NCI-H187 treated with DMSO at 0.1 percent for 48 hours (cell line): ENCODE measurements at places on chromosomes 3 and 15.

DNA sequence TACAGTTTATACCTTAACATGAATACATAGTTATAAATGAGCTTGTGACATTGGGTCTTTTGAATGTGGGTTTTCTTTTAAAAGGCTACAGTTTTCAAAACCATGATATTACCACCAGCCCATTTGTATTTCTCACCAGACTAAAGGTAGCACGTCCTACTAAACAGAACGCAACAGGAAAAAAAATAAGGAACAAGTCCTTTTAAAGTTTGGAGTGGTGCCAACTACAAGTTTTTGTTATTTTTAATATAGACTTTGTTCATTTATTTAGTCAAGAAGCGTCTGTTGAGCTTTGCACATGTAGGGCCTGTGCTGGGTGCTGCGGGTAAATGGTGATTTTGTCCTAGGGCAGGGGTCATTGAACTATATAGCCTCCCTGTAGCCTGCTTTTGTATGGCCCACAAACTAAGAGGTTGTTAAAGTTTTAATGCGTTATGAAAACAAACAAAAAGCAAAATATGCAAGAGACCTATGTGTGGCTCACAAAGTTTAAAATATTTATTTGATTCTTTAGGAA is 164.4 kb downstream of the GHSR start:
- DNase-seq: no peak

GRCh38 chr3:112123548-112123947 is 9.5 kb downstream of the GCSAM start:
- DNase-seq: no peak

DNA sequence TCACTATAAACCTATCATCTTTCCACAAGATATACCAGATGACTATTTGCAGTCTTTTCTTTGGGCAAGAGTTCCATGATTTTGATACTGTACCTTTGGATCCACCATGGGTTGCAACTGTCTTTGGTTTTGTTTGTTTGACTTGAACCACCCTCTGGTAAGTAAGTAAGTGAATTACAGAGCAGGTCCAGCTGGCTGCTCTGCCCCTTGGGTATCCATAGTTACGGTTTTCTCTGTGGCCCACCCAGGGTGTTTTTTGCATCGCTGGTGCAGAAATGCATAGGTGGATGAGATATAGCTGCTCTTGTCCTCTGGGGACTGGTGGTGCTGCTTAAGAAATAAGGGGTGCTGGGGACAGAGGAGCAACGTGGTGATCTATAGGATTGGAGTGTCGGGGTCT is 33.8 kb downstream of the CHDH start:
- no peak for DNase-seq

DNA sequence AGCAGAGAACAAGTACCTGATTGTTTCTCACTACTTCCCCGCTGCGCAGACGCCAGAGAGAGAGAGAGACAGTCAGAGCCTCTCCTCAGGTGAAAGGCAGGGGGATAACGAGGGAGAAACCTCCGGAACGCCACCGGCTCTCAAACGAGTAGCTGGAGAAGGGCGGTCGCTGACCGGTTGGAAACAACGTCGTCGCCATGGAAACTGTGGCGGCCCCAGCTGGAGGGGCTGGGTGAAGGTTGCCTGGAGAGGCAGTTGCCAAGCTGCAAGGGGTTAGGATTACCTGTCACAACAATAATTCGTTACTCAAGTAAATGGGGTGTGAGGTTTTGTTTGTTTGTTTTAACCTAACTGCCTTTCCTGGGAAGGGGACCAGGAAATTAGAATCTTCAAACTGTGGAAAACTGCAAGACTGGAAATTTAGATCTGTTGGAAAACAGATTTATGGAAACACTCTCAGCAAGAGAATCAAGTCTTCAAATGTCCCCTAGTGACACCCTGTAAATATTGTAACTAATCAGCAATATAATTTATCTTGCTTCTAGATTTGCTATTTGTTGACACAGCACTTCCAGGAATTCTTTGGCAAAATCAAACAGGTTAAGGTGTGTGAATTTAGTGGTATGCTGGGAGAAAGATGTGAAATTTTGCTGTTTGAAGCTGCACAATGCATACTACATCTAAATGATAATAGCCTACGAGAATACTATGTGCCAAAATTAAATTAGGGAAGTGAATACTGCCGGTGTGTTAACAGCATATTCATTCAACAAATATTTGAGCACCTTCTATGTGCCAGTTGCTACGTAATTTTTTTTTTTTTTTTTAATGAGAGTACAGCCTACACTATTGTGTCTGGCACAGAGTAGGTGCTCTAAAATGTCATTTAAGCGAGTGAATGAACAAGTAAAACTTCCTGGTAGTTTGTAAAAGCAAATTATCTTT is at the start of gene DNAH12:
Gene DNAH12, minus strand, starts transcription at position 164 of the 945 bp plus-strand sequence. CDS start 1,474 bp downstream, outside the sequence.
- peak; percentile 19 for DNase-seq

DNA sequence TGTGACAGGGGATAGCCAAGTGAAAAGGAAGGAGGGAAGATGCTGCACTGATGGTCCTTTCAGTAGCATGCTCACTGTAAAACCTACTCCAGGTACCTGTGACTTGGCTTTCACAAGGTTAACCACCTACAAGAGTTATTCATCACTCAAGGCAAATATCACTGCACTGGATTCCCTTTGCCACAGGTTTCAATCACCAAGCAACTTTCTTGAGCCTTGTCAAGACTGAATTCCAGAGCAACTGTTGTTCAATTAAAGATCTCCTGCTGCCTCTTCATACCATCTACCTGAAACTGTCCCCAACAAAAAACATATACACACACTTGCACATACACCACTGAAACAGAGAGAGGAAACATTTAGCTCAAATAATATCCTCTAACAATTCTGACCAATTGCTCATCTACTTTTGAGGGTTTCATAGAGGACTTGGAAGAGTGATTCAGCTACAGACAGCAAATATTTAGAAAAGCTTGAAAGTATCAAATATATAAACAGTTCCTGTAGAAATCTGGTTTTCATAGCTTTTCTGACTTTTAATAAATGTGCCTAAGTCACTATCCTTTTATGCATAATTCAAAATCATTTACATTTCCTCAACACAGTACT is 6.5 kb downstream of the IGF2BP2 start:
- DNase-seq: no peak

- no peak for DNase-seq
Measured at GRCh38 chr3:182809531-182809930, 16.2 kb downstream of the ATP11B start.

GRCh38 chr15:80247320-80247719 is 4.7 kb downstream of the CTXND1 start:
- no peak for DNase-seq

GRCh38 chr3:45558431-45558830 is 36.1 kb upstream of the LIMD1 start:
- DNase-seq: no peak

GRCh38 chr3:171960159-171960558 is 79.2 kb upstream of the FNDC3B start:
- DNase-seq: no peak

GRCh38 chr3:189195302-189195701 is 23.5 kb downstream of the TPRG1 start:
- DNase-seq: no peak

DNA sequence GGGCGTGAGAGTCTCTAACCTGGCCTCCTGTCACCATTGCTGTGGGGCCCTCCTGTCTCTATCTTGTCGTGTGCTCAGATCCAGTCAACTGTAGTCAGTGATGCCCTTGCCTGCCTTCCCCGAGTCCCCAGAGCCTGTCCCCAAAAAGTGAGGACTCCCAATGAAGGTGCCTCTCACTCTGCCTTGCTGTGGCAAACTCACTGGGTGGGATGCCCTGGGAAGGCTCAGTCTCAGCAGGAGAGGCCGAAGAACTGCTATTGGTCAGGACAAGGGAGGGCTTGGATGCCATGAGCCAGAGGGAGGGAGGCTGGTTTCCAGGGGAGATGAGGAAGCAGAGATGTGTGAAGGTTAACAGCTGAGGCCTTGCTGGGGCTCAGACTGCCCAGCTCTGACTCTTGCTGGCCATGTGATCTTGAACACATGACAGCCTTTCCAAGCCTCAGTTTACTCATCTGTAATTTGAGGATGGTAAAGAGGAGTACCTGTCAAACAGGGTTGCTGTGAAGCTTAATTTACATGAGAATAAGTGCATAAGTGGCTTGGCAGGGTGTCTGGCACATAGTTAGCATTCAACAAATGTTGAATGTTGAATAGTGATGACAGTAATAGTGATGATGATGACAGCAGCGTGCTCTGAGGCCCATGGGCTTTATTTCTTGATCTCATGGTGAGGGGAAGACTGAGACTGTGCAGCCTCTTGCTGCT is 8.2 kb downstream of the KY start:
- DNase-seq: no peak

GRCh38 chr3:100992231-100993012 is 799 bp downstream of the ABI3BP start:
- no peak for DNase-seq

- DNase-seq: no peak
Measured at GRCh38 chr3:101722394-101723173, 1.8 kb upstream of the CEP97 start.

DNA sequence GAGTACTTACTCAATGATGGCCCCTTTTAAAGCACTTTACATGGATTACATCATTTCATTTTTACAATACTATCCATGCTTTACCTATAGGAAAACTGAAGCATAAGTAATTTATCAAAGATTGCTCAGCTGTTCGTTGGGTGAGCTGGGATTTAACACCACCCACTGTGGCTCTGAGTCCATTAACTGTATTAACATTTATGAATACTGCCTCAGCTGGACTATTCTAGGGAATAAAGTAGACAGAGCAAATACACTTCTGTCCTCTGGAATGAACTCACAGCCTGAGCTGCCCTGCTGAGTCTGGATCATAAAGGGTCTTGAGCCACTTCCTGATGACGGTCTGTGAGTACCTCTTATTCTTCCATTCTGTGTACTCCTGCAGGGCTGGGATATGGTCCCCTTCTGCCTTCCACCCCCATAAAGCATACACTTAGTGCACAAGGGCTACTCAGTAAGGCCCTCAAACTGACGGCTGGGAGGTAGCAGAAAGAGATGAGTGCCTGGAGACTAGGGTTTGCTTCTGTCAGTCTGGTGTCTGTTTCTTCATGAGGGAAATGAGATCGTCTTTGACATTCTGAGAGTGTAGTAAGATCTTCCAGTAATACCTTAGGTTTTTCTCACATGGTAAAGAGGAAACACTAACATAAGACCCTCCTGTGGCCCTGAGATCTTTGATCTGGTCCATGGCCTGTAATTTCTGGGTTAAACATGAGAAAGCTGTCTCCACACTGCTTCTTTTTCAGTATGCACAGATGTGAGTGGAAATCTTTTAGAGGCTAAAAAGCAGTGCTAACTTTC is 12.6 kb upstream of the ST6GAL1 start:
- peak; percentile 52 for DNase-seq

DNA sequence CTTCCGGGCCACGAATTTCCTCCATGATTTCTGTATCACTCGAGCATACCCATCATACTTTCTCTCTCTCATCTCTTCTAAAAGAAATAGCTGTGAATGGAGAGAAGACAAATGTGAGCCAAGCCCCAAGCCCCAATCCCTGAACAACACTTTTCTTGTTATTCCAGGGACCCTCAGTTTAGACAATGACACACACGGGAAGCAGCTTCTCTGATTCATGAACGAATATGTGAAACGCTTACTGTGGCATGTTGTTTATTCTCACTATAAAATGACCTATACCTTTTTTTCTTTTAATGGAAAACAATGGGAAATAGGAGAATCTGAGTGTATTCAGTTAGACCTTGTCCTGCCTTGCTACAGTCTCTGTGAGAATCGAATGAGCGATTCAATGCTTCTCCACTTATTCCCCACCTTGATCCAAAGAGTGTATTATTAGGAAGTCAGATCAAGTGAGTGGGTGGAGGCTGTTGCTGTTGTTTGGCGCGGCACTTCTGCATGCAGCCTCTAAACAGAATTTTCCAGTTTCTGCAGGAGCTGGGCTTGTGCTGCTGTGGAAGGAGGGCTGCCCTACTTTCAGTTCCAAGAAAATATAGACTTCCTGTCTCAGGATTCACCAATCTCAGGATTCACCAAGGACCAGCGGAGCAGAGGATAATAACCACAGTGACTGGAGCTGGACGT is 32.4 kb upstream of the LDHAL6B start:
- no peak for DNase-seq
